ENCODE measurements at places on chromosomes 6 and 20.
A peak's percentile ranks its signal among the peaks of the same experiment; 100 is the strongest.

- DNase-seq = no peak
Measured at GRCh38 chr6:52244400-52244799, at the start of gene IL17F. TSS of gene IL17F (minus strand) at chr6:52244500. CDS start at chr6:52244429, 71 bp downstream.

DNA sequence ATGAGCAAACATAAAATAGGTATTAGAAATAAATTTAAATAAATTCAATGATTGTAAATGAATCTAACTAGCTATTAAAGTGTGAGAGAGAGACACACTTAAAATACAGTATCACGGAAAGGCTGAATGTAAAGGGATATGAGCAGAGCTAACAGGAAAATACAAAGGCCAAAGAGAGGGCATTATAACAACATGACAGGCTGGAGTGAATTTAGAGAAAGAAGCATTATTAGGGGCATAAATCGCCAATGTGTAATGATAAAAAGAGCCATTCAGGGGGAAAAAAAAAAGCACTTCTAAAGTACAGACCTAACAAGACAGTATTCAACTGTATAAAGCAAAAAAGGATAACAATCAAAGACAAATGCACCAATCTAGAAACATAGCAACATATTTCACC, 28.1 kb downstream of the DACT2 start:
- DNase-seq = no peak

DNA sequence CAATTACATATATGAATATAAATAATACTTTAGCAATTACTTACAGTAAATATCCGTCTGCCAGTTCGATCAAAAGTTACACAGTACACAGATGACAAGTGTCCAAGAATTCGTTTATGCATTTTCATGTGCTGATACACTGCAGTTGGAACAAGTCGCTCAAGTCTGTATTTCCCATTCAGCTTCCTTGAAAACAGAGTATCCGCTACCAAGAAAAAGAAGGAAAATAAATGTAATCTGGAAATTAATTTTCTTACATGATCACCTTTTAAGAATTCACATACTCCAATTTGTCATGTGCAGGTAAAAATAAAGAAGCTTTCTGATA, 35.3 kb downstream of the PHIP start:
- DNase-seq = peak; percentile 11

DNA sequence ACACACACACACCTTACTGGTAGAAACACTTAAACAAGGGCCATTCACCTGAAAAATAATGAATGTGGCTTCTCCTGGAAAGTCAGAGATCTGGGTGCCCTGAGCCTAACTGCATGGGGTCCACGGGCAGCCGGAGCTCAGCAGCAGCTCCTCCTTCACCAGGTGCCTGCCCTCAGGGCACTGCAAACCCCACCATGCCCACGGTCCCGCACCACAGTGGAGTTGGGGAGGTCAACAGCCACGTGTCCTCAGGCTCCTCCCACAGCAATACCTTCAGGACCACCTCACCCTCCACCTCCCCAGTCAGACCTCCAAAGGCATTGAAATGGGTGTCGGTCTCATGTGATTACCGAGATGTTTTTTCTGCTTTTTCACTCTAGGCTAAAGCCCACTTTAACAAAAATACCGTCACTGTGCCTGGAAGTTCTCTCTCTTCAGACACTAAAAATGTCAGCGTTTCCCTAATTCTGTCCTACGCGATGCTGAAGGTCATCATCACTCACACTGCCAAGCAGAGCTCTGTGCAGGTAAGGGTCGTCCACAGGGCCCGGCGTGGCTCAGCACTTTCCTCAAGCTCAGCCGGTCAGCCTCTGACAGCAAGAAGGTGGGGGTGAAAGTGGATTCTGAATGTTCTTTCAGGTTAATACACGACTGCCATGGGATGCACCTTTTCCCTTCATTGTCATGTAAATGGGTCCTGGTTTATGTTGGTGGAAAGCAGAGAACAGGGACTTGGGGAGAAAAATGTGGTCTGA, 48.9 kb downstream of the CDK5RAP1 start:
- DNase-seq = no peak

GRCh38 chr6:33126101-33126714, 50.4 kb downstream of the HLA-DPB1 start:
- DNase-seq = peak; percentile 48

GRCh38 chr20:308427-309038, 11.2 kb downstream of the ZCCHC3 start:
- peak; percentile 87 for DNase-seq

- DNase-seq = peak; percentile 28
Measured at GRCh38 chr6:111361648-111362047, 121.4 kb downstream of the REV3L start.

- no peak for DNase-seq
Measured at GRCh38 chr6:25122622-25123237, 156.4 kb upstream of the CARMIL1 start.

DNA sequence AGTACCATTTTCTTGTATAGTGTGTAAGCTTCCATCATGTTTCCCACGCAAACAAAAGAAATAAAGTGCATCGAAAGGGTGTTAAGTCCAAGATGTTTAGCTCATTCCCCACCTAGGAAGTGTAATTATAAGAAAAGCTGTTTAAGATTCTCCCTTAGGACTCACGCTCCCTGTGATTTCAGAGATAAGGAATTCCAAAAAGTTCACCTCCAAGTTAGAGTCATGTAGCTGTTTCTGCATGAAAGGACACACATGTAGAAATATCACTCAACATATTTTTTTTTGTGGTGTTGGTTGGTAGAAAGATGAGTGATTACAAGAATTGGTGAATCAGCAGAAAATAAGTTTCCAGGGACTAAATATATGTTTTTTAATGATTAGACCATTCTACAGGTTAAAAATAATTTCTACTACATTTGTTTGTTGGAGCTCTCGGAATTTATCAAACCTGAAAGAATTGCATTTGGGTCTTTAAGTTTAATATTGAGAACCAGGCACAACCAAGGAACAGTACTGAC, 10.4 kb downstream of the OPN5 start:
- peak; percentile 18 for DNase-seq

GRCh38 chr6:14118091-14118439, 493 bp downstream of the CD83 start:
- DNase-seq = no peak

- DNase-seq = no peak
Measured at GRCh38 chr6:35609588-35609987, 79.1 kb downstream of the FKBP5 start.

DNA sequence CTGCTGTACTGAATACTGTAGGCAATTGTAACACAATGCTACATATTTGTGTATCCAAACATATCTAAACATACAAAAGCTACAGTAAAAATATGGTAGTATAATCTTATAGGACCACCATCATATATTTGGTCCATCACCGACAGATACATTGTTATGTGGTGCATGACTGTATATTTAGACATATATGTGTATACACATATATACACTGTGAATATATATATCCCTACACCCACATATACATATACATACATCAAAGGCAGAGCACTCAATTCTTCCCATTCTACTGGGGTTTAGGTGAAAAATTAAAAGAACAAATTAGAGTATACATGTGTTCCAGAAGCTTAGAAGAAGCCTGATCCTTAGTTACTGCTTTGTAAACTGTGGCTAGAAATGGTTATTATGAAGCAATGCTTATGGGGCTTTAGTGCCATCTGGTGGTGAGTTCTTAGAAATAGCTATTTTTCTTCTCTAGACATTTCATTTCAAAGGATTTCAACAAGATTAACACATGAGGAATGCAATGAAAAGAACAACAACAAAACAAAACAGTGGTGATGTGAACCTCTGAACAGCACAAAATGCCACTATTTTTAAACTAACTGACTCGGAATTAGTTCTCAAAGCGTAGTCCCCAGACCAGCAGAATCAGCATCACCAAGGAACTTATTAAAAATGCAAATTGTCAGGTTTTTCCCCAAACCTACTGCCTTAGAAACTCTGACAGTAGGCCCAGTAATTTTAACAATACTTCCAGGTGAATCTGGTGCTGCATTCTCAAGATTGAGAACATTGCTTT, 38.0 kb downstream of the PKHD1 start:
- DNase-seq = peak; percentile 48

GRCh38 chr6:41200296-41200900, 551 bp downstream of the TREML2 start:
- no peak for DNase-seq

GRCh38 chr6:66210964-66211363, 503.9 kb upstream of the EYS start:
- DNase-seq = peak; percentile 0

- no peak for DNase-seq
Measured at GRCh38 chr20:61555566-61555965, 303.5 kb downstream of the CDH4 start.

DNA sequence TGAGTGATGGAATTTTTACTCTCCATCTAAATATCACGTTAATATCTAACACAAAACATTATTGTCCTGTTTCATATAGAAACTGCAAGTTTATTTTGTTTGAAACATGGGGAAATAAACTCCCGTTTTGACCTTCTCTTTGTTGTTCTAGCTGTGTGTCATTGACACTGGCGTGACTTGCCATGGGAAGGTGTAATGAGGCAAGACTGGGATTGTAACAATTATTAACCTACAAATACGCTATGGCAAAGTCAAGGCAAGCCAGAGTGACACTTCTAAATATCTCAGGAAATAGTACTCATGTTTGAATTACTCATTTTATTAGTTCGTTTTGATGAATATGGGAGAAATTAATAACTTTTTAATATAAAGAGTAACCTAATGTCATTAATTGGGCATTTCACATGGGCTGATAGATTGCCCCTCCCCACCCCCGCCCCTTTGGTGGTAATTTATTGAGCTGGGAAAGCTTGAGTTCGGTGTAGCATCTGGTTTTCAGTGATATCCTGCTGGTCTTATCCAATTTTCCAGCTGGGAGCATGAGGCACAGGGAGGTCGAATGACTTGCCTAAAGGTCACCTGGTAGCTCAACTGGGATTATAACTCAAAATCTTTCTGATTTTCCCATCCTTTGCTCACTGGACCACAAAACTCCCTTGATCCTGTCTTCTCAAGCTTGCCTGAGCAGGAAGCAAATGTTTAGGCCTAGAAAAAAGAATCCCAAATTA, 380.6 kb upstream of the JAG1 start:
- DNase-seq = no peak

Measured in epithelial cell of esophagus (primary cell).